ENCODE measurements at places on chromosomes 3 and 15. TPM values are rescaled to one million over a fixed set of nuclear protein-coding genes. Genes with fewer than 3 reads are reported as not detected.

DNA sequence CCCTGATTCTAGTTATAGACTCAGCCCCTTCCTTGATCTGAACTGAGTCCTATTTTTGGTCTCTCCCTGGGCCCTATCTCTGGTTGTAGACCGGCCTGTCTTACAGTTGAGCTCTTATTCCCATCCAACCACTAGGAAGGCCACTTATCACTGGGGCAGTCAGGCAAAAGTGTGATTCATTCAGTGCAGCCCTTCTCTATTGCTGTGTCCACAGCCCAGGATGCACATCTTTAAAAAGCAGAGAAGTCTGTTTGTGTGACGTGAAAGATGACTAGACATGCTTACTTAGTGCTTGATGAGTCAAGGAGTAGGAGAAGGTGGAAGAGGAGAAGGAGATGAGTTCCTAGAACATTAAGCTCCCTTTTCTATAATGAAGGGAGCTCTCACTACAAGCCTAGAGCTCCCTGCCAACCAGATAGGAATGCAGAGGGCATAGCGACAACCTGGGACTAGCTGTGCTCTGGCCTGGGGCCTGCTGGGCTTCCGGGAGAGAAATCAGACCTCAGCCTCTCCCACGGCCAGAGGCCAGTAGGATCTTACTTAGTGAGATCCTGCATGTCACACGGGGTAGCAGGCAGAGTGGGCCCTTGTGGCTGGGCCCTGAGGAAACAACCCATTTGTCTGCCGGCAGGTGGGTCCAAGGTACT, 25.7 kb downstream of the INSYN1 start:
- peak; percentile 32 for DNase-seq

Gene CNTN3
- total RNA-seq = 0.09 TPM

Gene TRH
- not detected for total RNA-seq

GRCh38 chr15:73972984-73973682, 19.0 kb downstream of the STOML1 start:
- peak; percentile 86 for DNase-seq

DNA sequence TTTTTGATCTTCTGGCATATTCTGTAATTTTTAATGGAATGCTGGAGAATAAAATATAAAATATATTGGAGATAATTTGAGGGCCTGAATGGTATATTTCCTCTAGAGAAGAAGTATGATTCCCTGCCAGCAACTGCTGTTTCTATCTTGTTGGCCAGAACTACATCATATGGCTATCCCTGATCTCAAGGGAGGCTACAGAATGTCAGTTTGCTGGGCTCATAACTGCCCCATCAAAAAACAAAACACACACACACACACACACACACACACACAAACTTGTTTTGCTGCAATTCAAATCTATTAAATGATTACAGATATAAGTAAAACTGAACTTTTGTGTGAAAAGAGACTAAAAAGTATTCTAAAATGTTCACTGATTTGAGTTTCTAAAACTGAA, 51.0 kb downstream of the RASA2 start:
- DNase-seq = no peak

Gene SAXO2
- 11.0 TPM for total RNA-seq

Gene ECE2
- total RNA-seq = not detected

DNA sequence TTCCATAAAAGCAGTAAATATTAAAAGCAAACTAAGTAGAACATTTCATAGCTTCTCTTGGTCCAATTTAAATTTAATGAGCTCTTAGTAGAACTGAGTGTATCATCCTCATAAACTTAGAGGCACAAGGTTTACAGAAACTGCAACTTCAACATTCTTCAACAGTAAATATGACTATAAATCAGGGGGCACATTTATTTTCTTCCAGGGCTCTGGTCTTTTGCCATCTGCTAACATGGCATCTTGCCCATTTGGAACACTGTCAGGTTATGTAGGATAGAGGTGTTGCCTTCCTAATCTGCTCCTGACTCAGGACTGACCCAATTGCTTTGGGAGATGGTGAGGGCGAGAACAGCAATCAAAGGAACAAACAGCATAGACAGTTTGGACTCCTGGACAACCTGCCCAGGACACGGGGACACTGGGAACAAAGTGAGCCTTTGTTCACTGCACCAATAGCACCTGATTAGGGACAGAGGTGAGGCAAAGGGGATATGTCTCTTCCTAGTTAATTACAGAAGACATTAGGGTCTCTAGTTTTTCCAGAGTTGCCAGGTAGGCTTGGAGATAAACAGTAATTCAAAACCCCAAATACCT, 610.2 kb upstream of the ROBO2 start:
- no peak for DNase-seq

- no peak for DNase-seq
These were observed 48.7 kb downstream of the SETMAR start for GRCh38 chr3:4351872-4352271.

- DNase-seq = peak; percentile 4
These were observed 135.3 kb downstream of the LRTM1 start for GRCh38 chr3:54792584-54792983.

Gene NISCH
- total RNA-seq = 19.0 TPM

DNA sequence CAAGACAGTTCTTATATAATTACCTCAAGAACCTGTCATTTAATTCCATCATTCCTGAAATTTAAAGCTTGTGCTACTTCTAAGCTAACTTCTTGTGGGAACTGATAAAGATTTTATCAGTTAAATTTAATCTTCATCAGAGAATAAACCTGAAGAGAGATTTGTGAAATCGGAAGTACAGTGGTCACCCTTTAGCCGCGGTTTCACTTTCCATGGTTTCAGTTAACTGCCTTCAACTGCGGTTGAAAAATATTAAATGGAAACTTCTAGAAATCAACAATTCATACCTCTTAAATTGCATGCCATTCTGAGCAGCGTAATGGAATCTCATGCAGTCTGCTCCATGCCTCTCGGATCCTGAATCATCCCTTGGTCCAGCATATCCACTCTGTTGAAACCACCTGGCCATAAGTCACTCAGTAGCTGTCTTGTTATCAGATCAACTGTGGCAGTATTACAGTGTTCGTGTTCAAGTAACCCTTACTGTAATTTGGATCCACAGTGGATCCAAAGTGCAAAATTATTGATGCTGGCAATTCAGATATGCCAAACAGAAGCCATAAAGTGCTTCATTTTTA, 626.1 kb downstream of the CADM2 start:
- no peak for DNase-seq

DNA sequence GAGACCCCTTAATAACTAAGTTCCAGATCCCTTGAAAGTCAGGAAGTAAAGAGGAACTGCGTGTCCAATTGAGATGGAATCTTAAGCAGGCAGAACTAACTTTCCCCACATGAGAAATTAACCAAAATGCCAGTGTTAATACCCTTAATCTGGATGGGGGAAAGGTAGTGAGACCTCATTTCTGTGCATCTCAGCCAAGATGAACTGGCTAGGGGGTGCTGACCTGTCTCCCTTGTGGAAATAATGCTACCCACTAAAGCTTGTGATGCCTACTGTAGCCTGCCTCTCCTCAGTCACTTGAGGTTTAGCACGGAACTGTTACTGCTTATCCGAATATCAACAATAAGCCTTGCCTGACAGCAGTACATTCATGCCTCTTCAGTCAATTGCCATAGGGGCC, 15.1 kb downstream of the BOC start:
- no peak for DNase-seq

DNA sequence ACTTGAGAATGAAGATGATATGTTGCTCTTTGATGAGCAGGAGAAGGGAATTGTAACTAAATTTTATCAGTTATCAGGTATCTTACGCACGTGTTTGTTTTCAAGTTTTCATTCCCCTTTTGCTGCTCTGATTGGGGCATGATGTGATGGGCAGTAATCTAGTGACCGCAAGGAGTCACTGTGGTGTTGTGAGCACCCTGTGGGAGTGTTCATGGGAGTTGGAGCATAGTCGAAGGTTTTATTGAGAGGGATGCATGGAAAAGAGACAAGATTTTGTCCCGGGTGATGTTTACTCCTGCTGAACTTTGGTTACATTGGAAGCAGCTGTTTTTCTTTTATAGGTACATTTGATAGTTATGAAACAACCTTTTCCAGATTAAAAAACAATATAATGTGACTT, 2.1 kb downstream of the FAN1 start:
- DNase-seq = peak; percentile 16

DNA sequence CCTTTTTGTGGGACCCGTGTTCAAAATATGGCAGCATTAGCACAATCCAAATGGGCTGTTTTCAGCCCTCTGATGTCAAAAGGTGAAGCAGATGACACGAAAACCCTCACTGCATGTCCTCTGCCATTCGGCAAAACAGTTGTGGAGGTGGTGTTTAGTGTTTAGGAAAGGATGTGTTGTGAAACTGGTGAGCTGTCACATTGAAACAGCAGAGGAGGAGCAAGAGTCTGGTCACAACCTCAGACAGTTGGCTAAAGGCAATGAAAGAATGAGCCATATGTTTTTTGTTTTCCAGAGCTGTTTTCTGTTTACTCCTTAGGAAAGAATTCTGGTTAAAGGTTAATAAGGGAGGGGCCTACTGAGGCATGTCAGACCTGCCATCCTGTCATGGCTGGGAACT, 140.7 kb downstream of the VPS8 start:
- DNase-seq = no peak

Gene MAGEL2
- total RNA-seq = 0.74 TPM

Gene UROC1
- not detected for total RNA-seq

- no peak for DNase-seq
These were observed 195.8 kb upstream of the COL8A1 start for GRCh38 chr3:99442599-99442998.

Gene CCDC39
- total RNA-seq = not detected

DNA sequence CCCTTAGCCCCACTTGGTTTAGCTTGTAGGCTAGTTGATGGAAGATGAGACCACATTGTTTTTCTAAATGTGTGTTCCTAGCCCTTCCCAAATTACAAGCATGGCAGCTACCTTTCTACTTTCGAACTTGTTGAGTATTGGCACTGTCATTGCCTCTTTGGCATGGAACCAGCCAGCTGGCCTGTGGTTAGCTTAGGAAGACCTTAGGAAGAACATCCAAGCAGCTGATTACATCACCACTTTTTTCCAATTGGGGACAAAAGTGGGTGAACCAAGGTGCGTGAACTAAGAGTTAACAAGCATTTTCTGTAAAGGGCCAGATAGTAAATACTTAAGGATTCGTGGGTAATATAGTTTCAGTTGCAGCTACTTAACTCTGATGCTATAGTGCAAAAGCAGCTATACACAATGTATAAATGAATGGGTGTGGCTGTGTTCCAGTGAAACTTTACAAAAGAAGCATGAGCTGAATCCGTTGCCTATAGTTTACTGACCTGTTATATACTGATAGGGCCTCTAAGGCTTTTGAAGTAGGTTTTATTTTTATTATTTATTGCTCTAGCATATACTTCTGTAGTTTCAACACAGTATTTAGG, 8.5 kb downstream of the KLHL18 start:
- DNase-seq = no peak

DNA sequence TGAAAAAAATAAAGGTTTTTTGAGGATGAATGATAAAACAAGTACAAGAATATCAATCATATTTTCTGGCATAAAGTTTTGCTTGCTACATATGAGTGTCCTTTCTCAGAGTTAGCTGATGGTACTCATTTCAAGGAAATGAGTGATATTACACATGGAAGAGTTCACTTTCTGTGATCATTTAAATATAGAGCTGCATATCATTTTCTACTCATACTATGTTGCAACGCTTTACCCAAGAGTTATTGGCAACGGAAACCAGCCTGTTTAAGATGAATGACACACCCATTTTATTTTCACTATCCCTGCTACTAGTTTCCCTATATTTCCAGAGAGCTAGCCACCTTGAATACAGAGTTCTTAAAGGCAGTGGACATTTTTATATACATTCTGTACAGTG, 35.4 kb upstream of the RBMS3 start:
- DNase-seq = no peak

- DNase-seq = no peak
These were observed 189.8 kb downstream of the MBNL1 start for GRCh38 chr3:152458376-152459117.

DNA sequence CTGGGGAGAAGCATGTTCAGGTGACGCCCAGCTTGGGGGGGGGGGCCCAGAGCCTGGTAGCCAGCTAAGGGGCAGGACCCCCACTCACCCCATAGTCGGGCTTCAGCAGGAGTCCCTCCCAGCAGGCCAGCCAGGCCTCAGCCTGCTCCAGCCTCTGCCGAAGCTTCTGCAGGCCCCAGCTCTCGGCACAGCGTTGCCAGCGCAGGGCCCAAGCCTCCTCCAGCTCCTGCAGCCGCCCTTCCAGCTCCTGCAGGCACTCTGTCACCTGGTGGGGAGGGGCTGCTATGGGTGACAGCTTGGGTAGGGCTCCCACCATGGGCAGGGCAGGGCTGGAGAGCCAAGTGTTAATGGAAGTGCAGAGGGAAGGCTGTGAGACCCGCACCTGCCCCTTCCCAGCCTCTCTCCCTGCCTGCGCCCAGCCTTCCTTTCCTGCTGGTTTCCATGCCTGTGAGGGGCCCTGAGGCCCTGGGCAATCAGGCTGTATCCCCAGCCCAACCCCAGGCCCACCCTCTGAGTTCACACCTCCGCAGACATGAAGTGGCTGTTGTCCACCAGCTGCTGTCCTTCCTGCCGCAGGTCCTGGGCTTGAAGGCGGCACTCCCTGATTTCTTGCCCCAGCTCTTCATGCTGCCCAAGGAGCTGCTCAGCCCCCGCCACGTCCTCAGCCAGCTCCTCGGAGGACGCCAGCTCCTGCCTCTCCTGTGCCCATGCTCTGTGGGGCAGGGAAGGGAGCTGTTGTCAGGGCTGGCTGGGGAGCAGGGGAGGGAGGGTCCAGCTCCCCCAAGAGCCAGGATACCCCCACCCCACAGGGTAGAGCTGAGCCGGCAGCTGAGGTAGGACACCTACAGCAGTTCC, 14.3 kb downstream of the PLA2G4B start:
- DNase-seq = no peak

Gene ANKDD1A
- total RNA-seq = 1.5 TPM

Gene FGD5
- total RNA-seq = 7.0 TPM

DNA sequence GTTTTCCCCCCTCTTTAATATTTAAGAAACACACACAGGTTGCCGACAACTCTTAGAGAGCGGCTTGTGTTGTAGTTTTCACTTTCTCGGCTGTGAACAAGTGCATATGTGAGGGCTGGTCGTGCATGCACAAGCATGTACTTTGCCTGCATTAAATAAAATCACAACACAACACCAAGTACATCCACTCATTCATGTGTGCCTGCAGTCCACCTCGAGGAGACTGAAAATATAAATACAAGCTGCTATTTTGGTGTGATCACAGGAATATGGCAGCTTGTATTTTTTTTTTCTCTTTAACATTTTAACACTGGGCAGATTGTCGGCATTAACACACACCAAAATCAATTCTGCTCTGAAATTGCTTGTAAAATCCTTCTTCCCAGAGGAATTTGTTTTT, 346.4 kb downstream of the TBC1D5 start:
- DNase-seq = no peak

Gene ANKRD34C
- total RNA-seq = not detected

GRCh38 chr3:13869761-13870343, 10.0 kb downstream of the WNT7A start:
- DNase-seq = no peak

DNA sequence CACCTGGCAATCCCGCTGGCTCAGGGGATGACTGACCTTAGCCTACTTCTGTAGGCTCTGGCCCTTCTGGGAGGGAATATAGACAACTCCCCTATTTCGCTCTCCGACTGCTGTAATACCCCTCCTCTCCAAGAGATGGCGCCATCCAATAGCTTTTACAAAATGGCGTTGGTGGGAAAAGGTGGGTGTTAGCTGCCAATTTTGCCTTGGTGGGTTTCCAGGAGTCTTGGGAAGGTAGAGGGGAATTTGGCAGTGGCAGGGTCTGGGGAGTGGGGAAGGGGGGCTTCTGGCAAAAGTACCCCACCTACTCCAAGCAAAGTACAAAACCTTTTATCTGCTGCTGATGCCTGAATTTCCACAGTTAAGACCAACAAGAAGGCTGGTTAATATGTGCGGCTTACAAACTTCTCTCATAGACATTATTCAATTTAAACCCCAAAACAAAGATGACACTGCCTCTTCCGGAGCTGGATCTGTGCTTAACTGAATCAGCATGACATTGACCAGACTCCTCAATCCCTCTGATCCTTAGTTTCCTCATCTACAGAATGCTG, 62.1 kb downstream of the RASGRF1 start:
- peak; percentile 40 for DNase-seq

Data from Daoy (cell line).